ENCODE measurements at places on chromosomes 5 and 9.

DNA sequence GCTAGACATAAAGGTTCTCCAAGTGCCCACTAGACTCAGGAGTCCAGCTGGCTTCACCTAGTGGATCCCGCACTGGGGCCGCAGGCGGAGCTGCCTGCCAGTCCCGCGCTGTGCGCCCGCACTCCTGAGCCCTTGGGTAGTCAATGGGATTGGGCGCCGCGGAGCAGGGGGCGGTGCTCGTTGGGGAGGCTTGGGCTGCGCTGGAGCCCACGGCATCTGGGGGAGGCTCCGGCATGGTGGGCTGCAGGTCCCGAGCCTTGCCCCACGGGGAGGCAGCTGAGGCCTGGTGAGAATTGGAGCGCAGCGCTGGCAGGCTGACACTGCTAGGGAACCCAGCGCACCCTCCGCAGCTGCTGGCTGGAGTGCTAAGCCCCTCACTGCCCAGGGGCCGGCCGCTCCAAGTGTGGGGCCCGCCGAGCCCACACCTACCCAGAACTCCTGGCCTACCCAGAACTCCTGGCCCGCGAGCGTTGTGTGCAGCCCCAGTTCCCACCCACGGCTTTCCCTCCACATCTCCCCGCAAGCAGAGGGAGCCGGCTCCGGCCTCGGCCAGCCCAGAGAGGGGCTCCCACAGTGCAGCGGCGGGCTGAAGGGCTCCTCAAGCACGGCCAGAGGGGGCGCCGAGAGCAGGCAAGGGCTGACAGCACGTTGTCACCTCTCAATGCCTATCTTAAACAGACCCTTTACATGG is 260.7 kb upstream of the DMRT1 start:
- no peak for DNase-seq

DNA sequence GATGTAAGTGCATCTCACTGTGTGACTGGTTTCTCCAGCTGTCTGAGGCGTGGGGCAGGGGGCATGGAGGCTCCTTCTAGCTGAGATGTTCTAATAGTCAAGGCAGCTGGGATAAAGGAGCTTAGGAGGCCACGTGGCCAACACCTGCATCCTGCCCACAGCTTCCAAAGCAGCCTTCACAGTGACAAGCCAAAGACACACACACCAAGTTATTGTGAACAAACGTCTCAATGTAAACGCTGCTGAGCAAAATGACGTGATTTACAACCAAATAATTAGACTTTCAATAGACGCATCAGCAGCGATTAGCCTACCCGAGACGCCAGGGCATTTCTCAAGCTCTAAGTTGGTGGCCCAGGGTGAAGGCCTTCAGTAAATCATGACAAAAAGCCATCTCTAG is 23.2 kb upstream of the SLC25A51 start:
- no peak for DNase-seq

- DNase-seq: no peak
Observed at GRCh38 chr5:57715296-57715695, 232.7 kb upstream of the ACTBL2 start.

GRCh38 chr5:150734579-150735384 is 24.0 kb downstream of the DCTN4 start:
- DNase-seq: no peak

GRCh38 chr5:76546497-76547102 is 76.6 kb downstream of the F2RL2 start:
- DNase-seq: no peak

GRCh38 chr9:86645303-86645702 is 291.1 kb upstream of the TUT7 start:
- peak; percentile 86 for DNase-seq

- no peak for DNase-seq
Observed at GRCh38 chr5:131538177-131538593, 96.8 kb downstream of the RAPGEF6 start.

DNA sequence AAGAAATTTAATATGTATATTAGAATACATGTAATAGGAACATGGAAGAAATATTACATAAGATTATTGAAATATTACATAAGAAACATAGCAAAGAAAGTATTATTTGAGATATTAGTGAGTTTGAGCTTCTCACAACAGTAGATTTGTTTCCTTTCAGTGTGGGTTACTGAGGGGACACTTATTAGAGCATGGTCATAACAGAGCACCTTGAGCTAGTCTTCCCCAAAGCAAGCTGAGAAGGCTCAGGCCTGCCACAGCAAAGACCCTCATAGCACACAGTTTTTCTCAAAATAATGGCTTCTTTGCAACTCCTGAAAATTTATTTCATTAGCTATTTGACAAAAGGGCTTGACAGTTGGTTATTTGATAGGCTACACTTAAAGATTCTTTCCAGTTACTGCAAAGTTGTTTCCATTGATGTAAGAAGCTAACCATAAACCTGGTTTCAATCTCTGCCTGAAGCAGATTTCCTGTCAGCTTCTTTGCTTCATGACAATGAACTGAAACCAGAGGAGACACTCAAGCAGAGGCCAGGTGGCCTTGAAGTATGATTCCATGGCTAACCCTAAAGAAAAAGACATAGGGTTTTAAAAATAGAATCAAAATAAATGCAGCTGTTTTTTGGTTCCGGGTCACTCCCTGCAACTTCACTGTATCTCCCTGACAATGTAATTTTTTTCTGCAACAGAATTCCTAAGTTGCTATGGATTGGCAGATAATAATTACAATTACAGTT is 68.6 kb downstream of the ERMP1 start:
- DNase-seq: no peak

DNA sequence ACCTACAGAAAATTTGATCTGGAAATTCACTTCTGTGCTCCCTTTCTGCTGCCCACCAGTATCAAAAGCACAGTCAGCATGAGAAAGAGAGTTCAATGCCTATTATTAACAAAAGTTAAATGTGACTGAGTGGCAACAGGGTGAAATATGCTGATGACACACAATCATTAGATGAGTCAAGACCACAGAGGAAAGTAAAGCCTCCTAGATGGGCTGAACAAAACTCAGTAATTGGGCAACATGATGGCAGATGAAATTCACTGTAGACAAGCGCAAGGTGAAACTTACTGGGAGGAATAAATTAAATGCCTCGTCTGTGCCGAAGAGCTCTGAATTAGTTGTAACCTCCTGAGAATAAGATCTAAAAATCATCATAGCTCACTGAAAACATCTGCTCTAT is 752.8 kb downstream of the IRX1 start:
- DNase-seq: no peak

- DNase-seq: peak; percentile 70
Observed at GRCh38 chr5:43020399-43020746, 19.7 kb downstream of the ANXA2R start.

GRCh38 chr5:57069115-57069835 is 104.6 kb upstream of the GPBP1 start:
- DNase-seq: no peak

DNA sequence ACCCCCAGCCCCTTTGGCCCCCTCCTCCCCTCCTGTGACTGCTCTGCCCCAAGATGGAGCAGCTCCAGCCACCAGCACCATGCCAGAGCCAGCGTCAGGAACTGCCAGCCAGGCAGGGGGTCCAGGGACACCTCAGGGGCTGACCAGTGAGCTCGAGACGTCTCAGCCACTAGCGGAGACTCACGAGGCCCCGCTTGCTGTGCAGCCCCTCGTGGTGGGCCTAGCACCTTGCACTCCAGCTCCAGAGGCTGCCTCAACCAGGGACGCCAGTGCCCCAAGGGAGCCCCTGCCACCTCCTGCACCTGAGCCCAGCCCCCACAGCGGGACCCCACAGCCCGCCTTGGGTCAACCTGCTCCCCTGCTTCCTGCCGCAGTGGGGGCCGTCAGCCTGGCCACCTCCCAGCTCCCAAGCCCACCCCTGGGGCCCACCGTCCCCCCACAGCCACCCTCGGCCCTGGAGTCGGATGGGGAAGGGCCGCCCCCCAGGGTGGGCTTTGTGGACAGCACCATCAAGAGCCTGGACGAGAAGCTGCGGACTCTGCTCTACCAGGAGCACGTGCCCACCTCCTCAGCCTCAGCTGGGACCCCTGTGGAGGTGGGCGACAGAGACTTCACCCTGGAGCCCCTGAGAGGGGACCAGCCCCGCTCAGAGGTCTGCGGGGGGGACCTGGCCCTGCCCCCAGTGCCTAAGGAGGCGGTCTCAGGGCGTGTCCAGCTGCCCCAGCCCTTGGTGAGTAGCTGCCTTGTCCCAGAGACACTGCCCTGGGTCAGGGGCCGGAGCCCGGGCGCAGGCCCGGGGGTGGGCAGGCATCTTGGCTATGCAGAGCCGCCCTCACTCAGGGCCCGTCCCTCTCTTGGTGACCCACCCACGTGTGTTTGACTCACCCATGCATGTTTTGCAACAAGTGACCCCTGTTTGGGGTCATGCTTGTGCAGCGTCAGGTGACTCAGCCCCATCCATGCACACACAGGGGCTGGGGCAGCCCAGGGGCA is 105.2 kb downstream of the WNK2 start:
- DNase-seq: no peak

- peak; percentile 60 for DNase-seq
Observed at GRCh38 chr5:95644351-95645042, 2.1 kb upstream of the RFESD start.

- DNase-seq: no peak
Observed at GRCh38 chr5:174086751-174087150, 41.2 kb downstream of the NSG2 start.

DNA sequence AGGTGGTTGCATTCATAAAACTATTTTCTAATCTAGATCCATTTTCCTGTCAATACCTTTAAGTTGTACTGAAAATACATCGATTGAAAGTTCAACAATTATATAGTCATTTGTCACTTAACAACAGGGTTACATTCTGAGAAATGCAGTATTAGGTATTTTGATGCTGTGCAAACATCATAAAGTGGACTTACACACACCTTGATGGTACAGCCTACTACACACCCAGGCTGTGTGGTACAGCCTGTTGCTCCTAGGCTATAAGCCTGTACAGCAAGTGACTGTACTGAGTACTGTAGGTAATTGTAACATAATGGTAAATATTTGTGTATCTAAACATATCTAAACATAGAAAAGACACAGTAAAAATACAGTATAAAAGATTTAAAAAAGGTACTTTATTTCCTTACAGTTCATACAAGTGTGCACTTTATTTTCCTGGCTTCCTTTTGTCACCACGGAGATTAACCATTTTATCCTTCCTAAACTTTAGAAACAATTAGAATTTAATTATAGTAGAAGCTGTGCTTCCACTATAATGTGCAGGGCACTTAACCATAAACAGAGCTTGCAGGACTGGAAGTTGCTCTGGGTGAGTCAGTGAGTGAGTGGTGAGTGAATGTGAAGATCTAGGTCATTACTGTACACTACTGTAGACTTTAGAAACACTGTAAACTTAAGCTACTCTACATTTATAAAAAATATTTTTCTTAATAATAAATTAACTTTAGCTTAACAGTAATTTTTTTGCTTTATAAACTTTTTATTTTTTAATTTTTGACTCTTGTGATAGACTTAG is 42.9 kb upstream of the MEF2C start:
- no peak for DNase-seq

GRCh38 chr5:62732677-62733121 is 154.1 kb downstream of the LRRC70 start:
- no peak for DNase-seq

DNA sequence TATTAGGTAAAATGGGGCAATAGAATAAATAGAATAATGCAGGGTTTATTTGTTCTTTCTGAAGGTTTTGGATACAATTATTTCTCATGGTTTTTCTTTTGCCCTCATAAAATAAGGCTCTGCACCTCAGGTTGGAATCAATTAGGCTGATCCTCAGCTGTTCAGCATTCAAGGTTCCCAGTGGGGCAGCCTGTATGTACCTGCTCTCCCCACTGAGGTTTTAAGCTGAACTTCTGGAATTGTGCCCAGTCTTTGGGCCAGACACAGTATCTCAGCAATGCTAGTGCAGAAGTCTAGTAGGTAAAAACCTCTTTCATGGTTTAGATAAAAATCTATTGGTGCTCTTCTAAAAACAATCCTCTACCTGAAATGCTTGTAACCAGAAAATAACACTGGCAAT is 98.0 kb downstream of the EDIL3 start:
- no peak for DNase-seq

- no peak for DNase-seq
Observed at GRCh38 chr5:139306197-139306596, 12.7 kb downstream of the MATR3 start.

- DNase-seq: no peak
Observed at GRCh38 chr5:126878085-126878484, 101.1 kb downstream of the LMNB1 start.

GRCh38 chr5:171693412-171693811 is 92.2 kb upstream of the SMIM23 start:
- DNase-seq: peak; percentile 46

GRCh38 chr5:157682257-157682656 is 10.9 kb downstream of the C5orf52 start:
- no peak for DNase-seq

DNA sequence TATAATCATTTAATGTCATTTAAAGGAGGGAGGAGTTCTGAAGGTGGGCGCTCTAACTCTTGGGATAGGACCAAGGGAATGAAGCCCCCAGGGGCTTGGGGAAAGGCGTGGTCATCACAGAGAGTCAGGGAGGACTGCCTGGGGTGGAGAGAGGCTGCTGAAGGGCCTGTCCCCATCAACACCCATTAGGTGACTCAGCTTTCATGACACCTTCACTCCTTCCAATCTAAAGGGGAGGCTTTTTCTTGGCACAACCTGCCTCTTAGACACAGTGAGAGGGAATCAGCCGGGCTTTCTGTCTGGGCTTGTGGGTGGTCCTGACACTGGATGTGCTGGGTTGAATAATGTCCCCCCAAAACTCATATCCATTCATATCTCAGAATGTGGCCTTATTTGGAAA is 31.4 kb upstream of the ANKRD33B start:
- no peak for DNase-seq

DNA sequence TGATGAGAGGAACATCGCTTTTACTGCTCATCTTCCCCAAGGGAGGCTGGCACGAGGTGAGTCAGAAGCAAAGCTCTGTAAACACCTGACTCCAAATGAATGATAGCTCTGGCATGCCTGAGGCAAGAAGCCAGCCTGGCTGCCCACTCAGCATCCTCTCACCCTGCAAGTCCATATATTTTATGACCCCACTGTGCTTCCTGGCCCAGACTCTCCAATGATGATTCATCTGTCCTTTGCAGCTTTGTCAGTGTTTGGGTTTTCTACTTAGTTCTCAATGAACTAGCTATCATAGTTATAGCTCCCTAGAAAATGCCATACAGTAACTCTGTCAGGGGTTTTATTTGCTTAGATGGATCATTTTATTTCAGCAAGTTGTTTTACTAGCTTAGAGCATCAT is 52.1 kb upstream of the FSTL4 start:
- no peak for DNase-seq

GRCh38 chr5:76820526-76820890 is 1.7 kb downstream of the F2RL1 start:
- DNase-seq: no peak

DNA sequence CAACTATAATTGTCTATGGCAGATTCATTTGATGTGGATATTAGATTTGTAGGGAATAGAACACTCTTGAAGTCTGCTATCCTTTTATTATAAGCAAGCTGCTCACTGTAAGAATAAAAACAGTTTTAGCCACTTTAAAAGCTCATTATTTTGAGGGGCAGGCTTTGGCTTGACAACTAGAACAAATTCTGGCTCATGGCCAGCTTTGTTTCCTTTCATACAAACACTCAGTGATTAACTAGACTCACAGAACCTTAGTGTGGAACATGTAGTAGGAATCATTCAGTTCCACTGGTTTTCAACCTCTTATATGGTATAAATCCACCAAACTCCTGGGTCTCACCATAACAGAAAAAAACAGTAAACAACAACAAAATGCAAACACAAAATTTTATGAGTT is 27.4 kb upstream of the CEP120 start:
- DNase-seq: no peak
